ENCODE measurements at places on chromosomes 1 and 21.

DNA sequence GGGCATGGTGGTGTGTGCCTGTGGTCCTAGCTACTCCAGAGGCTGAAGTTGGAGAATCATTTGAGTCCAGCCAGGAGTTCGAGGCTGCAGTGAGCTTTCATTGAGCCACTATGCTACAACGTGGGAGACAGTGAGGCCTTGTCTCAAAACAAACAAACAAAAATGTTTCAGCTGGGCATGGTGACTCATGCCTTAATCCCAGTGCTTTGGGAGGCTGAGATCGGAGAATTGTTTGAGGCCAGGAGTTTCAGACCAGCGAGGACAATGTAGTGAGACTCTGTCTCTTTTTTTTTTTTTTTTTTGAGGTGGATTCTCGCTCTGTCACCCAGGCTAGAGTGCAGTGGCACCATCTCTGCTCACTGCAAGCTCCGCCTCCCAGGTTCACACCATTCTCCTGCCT lies 5.0 kb upstream of the RPL5 start:
- DNase-seq, result no peak

DNA sequence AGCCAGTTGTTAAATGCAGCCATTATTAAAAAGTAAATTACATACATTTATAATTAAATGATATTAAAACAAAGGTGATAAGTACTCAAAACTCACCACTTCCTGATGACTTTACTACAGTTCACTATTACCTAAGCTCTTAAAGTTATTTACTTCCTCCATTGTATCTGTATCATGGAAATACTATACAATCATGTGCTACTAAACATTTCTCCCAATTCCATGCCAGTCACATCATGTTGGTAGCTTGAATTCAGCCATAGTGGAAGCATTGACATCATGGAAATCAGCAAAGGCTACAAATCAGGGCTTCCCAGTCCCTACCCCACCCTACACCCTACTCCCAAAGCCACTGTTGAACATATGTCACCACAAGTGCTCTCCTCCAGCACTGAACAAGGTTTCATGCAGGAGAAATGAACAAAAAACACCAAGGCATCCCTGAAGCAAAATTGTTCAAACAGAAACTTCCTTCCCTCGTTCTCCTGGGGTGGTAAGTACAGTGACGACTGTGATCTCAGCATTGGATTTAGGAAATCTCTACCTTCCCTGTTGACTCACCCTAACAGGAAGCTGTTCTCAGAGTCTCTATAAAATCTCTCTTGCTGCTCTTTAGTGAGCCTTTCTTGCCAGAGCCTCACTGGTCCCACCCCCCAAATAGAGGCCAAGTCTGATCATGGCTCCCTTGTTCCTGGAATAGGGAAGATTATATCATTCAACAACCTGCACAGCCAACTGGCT lies 12.7 kb downstream of the VSIG8 start:
- DNase-seq, result no peak

DNA sequence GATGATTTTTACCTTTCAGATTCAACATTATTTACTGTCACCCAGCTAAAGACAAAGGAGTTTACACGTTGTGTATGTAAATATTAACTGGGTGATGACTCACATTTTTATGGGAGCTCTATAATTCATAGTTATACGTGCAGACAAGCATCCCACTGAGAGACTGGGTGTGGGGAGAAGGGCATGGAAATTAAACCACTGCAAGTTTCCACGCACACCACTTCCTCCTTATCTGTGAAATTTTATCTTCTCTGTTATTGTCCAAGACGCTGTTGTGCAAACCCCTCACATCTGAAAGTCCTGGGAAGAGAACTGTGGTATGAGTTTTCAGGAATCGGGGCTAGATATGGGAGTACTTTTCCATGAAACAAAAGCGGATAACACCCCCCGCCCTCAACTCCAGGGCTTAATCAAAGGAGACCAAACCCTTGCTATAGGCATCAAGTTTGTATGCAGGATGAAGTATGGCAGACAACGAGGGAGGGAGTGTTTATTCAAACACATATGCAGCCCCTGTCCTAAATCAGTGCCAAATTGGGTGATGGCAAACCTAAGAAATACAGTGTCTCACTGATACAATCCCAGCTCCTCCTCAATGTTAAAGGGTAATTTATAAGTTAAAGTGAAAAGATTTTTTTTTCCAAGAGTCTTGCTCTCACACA lies 23.3 kb upstream of the DPT start:
- DNase-seq, result no peak

DNA sequence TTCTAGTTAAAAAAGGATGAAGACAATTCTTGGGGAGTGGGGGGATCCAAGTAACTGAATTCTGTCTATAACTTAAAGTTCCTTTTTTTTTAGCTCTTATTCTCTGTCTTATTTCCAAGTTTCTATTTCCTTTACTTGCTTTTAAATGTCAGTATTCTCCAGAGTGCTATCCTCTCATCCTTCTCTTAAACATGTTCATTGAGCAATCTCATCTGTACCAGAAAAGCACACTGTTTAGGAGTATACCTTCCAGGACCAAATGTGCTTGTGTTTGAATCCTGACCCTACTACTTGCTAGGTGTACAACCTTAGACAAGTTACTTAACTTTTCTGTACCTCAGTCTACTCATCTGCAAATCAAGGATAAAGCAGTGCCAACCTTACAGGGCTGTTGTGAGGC lies 50.1 kb downstream of the AKT3 start:
- DNase-seq, result no peak

- DNase-seq, result no peak
Measured at GRCh38 chr1:76176000-76176399, 101.5 kb downstream of the ST6GALNAC3 start.

DNA sequence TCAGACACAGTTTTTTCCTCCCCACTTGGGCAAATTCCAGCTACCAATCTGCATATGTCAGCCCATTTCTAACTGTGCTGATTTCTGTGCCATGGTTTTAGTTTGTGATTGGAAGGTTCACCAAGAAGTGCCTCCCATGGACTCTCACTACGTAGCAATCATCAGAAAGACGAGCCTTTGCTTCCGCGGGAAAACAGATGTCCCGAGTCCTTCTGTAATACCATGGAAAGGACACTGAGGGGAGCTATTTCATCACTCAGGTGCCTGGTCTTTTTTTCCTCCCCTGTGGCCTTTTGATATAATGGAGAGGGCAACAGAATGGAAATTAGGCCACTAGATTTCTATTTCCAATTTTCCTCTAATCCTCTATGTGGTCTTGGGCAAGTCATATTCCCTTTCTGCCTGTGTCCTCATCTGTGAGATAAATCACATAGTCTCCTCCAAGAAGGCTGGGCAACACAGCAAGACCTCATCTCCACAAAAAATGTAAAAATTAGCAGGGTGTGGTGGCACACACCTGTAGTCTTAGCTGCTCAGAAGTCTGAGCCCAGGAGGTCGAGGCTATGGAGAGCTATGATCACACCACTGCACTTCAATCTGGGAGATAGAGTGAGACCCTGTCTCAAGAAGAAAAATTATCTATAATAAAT lies 24.8 kb downstream of the LEMD1 start:
- no peak for DNase-seq

- no peak for DNase-seq
Measured at GRCh38 chr1:14570514-14570913, 28.0 kb upstream of the KAZN start.

- DNase-seq, result no peak
Measured at GRCh38 chr1:233055879-233056641, 105.6 kb downstream of the NTPCR start.

- DNase-seq, result no peak
Measured at GRCh38 chr21:34075091-34075425, 1.7 kb downstream of the MRPS6 start.

- no peak for DNase-seq
Measured at GRCh38 chr1:236913371-236914037, 90.7 kb downstream of the MT1HL1 start.

- no peak for DNase-seq
Measured at GRCh38 chr1:184759112-184759511, 4.5 kb upstream of the EDEM3 start.

- DNase-seq, result no peak
Measured at GRCh38 chr1:74766579-74766978, 33.6 kb downstream of the TYW3 start.

- no peak for DNase-seq
Measured at GRCh38 chr1:31671561-31672201, 27.0 kb upstream of the PEF1 start.

DNA sequence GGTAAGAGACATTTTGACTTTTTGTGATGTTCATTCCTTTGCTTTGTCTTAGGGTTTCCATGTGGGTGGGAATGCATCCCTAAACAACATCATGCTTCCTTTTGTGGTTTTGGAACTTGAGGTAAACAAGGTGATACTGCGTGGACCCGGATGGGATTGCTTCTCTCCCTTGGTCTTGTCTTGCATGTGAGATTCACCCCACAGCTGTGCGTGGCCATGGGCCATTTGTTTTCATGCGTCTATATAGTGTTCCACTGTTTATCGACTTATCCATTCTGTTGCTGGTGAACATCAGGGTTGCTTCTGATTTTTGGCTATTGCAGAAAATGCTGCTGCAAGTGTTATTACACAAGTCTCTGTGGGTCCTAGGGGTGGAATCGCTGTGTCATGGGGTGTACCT lies 21.1 kb downstream of the CRYAA start:
- DNase-seq, result no peak

DNA sequence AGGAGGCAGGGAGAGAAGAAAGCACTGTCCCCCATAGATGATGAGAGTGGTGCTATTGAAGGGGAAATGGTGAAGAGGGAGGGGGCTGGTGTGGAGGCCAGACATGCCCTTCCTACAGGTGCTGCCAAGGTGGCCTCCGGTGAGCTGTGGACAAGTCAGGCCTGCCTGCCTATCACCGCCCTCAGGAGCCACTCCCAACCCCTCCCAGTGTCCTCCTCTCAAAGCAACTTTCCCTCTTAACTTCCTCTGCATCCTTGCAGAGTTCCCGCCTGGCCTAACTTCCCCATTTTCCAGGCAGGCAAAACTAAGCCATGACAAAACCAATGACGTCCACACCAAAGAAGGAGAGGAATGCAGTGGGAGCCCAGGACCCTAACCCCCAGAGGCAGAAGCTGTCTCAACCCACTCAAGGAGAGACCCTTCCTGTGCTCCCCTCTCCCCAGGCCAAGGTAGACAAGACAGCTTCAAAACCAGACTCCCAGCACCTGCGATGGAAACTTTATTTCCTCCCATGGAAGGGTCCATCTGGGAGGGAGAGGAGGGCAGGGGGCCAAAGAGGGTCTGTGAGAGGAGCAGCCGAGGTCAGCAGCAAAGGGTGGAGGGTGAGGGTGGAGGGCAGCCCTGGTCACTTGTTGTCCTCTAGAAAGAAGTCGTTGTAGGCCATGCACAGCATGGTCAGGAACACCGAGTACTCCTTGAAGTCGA lies 1.0 kb upstream of the S100A6 start:
- no peak for DNase-seq

- no peak for DNase-seq
Measured at GRCh38 chr1:20399606-20400180, 86.3 kb downstream of the CAMK2N1 start.

DNA sequence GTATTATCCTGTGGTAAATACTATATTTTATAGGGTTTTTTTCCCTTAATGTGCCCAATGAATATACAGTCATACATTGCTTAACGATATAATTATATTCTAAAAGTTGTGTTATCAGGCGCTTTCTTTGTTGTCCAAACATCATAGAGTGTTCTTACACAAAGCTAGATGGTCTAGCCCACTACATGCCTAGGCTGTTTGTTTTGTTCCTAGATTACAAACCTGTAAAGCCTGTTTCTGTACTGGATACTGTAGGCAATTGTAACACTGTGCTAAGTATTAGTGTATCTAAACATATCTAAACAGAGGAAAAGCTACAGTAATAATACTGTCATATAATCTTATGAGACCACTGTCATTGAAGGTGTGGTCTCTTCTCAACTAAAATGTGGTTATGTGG lies 242.6 kb upstream of the C1orf105 start:
- no peak for DNase-seq

- DNase-seq, result no peak
Measured at GRCh38 chr1:5977494-5978444, 14.5 kb downstream of the NPHP4 start.

- DNase-seq, result peak; percentile 44
Measured at GRCh38 chr1:25786887-25787759, 12.9 kb upstream of the SELENON start.

DNA sequence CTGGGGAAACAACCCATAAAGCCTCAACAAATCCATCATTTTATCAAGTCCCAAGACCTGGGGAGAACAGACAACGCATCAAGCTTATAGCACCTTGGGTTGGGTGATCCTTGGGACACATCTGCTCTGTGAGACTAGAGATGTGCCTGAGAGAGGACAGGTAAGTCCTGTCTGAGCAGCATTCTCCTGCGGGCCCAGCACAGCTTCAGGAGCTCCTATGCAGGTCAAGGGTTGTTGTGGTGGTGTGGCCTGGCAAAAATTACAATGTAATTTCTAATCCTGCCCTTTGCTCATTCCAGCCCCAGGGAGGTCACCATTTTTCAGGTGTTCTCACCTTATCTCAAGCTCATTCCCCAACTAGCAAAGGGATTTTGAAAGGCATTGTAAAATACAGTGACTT lies 608.1 kb upstream of the CAMK1G start:
- no peak for DNase-seq

Measured in anterior cingulate cortex (tissue), 58 donors.